Astrocyte (in vitro differentiated cells and primary cell): ENCODE measurements at places on chromosomes 1 and 21.

GRCh38 chr21:39961251-39961650 is 94.0 kb downstream of the PCP4 start:
- DNase-seq = peak; percentile 48

- no peak for DNase-seq
Observed at GRCh38 chr1:81509594-81509993, 291.1 kb upstream of the ADGRL2 start.

GRCh38 chr1:45569571-45569961 is 14.3 kb upstream of the NASP start:
- DNase-seq = no peak

DNA sequence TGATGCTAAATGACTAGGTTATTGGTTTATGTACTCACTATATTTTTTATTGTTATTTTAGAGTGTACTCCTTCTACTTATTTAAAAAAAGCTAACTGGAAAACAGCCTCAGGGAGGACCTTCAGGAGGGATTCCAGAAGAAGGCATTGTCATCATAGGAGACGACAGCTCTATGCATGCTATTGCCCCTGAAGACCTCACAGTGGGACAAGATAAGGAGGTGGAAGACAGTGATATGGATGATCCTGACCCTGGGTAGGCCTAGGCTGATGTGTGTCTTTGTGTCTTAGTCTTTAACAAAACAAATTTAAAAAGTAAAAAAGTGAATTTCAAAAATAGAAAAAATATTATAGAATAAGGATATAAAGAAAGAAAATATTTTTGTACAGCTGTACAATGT is 155.7 kb upstream of the CD34 start:
- DNase-seq = no peak

DNA sequence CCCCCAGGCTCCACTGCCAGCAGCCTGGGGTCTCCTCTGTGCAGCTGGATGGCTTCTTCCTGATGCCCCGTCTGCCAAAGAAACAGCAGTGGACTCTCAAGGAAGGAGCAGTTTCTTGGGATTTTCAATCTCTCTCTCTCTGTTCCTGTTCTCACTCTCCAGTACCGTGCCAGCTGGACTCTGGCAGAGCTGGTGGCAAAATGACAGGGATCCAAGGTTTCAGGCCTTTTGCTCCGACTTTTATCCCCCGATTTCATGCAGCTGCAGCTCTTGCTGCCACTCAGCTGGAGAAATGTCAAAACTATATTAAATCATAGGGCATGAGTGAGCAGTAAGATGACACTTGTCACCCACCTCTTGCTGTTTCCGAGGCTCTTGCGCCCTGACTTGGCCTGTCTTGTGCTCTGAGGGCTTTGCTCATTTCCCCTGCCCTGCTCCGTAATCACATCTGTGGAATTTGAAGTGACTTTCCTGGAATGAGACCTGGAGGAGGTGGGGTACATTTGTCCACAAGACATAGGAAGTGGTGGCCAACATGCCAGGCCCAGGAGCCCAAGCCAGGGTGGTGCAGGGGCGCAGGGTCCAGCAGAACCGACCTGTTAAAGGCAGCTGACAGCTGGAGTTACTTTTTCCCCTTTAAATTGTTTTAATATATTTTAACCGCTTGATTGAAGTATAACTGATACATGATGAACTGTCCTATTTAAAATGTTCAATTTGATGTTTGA is 576.2 kb downstream of the PTPRU start:
- no peak for DNase-seq

- DNase-seq = no peak
Observed at GRCh38 chr21:39518847-39519210, 67.1 kb downstream of the SH3BGR start.

- DNase-seq = peak; percentile 71
Observed at GRCh38 chr1:16371725-16372124, 4.7 kb downstream of the SZRD1 start.

- no peak for DNase-seq
Observed at GRCh38 chr1:221696718-221697461, 45.0 kb downstream of the DUSP10 start.

DNA sequence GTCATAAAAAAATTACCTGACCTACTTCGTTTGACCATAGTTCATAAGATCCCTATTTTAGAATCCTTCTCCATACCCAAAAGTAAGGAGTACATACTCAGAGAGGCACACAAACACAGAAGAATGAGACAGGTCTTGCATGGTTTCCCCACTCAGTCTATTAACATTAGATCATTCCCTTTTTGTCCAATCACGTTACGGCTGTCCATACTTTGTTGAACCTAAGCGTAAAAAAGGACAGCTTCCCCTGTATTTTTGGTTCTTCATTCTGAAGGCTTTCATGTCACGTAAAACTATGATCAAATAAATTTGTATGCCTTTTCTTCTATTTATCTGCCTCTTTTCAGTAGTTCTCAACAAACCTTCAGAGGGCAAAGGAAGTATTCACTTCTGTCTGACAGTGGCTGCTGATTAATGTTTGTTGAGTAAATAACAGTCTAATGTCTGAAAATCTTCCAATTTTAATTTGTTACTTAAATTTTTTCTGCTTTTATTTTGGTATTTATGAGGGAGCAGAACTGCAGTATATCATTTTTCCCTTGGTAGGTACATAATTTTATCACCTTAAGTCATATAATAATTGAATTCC is 16.4 kb downstream of the PKN2 start:
- DNase-seq = no peak

DNA sequence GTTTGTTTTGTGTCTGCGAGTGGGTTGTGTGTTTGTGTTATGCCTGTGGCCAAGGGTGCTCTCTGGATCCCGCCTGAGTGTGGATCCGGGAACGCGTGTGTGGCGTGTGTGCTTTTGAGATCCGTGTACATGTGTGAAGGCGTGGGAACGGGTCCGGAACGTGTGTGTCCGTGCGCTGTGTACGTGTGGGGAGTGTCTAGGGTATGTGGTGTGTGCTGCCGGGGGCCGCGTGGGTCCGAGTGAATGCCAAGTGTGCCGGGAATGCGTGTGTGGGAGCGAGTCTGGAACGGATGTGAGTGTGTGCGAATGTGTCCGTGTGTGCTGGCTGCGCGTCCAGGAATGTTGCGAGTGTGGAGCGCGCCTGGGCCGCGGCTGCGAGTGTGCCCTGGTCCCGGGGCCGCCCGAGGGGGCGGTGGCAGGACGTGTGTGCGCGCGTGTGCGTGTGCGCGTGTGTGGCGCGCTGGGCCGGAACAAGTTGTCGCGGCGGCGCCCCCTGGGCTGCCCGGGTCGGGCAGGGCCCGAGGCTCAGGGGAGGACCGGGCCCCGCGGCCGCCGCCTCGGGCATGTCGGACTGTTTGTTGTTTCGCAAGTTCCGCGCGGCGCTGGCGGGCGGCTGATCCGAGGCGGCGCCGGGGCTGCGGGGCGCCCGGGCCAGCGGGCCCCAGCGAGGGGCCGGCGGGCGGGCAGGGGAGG is 953 bp downstream of the PTPRU start:
- DNase-seq = peak; percentile 68

GRCh38 chr1:201276891-201277290 is 6.4 kb upstream of the PKP1 start:
- DNase-seq = no peak

- no peak for DNase-seq
Observed at GRCh38 chr1:2865000-2865399, 63.5 kb upstream of the TTC34 start.

GRCh38 chr1:181674617-181675016 is 191.3 kb downstream of the CACNA1E start:
- no peak for DNase-seq

GRCh38 chr1:93958726-93959100 is 49.5 kb upstream of the GCLM start:
- DNase-seq = no peak
